Neural crest cell (in vitro differentiated cells): ENCODE measurements at places on chromosomes 12 and 14. TPM values are rescaled to one million over a fixed set of nuclear protein-coding genes. Genes with fewer than 3 reads are reported as not detected.
A peak's percentile ranks its signal among the peaks of the same experiment; 100 is the strongest.

DNA sequence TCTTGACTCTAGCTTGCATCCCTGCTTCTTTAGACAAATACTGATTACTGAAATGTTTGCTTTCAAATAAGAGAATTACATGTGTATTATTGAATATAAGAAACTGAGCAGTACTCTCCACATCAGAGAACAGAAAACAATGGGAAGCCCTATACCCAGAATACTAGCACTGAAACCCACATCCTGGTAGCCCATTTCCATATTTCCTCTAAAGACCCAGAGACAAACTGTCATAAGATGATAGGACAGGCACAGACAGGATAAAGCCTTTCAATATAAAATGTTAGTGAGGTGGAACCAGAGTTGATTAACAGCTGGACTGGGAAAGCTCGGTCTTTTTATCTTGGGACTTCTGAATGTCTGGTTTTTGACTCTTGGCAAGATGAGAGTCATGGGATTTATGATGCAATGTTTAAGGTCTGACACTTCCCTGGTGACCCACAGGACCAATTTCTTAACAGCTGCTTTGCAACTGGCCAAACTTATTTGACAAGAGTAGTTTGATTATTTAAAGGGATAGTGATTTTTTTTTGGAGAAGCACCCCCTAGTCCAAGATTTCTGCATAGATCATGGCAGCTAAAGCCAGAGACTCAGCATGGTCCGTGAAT is 166.9 kb upstream of the ATXN7L3B start:
- no peak overlapping the region for H3K27ac ChIP-seq
- no peaks in the 10 kb centered on the region for H3K36me3 ChIP-seq
- no peak overlapping the region for H3K4me3 ChIP-seq
- DNase-seq, result no peak

DNA sequence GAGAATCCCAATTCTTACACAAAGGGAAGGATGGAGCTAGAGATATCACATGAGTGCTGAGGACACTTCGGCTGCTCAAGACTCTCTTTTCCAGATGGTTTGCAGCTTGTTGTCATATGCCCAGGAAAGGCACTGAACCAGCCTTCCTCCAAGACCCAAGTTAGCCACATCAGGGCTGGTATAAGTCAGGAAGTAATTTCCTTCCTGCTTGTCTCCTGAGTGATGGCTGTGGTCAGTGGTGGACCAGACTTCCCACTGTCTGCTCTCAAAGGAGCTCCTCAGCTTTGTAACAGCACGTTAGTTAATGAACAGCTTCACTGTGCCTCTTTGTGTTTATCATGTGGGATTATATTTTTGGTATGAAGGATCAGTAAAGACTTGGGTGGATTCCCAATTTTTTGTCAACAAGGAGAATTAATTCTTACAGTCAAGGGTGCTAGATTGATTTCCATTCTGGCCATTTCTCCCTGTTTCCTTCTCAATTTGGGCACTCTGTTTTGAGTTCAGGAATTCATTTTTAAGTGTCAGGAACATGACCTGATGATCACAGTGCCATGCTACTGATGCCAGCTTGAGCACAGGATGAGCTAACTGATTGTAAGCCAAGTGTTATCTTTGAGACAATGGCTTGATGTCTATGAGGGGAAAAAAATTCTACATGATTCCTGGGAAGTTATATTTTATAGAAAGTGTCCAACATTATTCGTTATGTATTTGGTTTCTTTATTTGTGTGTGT is 145.8 kb downstream of the GCH1 start:
- no peak for DNase-seq
- H3K4me3 ChIP-seq, result no peak overlapping the region
- no peaks in the 10 kb centered on the region for H3K36me3 ChIP-seq
- H3K4me1 ChIP-seq, result no peaks in the 10 kb centered on the region
- H3K27me3 ChIP-seq, result no peaks in the 10 kb centered on the region

DNA sequence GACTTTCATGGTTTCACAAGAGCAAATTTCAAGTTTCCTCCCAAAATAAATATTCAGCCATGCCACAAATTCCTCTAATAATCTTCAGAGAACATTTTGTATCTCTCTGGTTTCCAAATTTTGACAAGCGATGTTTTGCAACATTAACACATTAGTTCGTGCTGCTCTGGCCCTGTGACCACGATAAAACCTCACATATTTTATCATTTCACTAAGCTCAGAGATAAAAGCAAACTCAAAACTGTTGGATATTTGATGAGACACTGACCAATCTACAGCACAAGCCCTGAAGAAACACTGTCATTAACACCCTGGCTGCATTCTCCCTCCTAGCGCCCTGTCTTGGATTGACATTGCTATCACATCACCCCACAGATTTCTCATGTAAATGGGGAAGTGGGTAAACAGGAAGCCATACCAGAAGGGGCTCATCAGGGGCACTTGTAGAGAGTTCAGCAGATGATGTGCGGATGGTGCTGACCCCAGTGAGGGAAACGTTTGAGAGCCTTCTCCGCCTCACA is 264.3 kb downstream of the PRKD1 start:
- H3K27me3 ChIP-seq, result no peaks in the 10 kb centered on the region
- no peak for DNase-seq
- no peak overlapping the region for H3K4me3 ChIP-seq
- peaks cover 6% of the 10 kb centered on the region for H3K36me3 ChIP-seq
- peaks cover 8% of the 10 kb centered on the region for H3K4me1 ChIP-seq

GRCh38 chr14:23435543-23436326 is at the start of gene MYH7:
MYH7 (minus strand) TSS chr14:23435660; CDS start chr14:23433732, 1,928 bp downstream.
- no peak for DNase-seq
- H3K36me3 ChIP-seq, result no peaks in the 10 kb centered on the region
- peak within 1 kb of the TSS; percentile 87 for H3K27ac ChIP-seq
- H3K4me3 ChIP-seq, result no peak within 1 kb of the TSS
- H3K27me3 ChIP-seq, result peaks cover 11% of the 10 kb centered on the region

DNA sequence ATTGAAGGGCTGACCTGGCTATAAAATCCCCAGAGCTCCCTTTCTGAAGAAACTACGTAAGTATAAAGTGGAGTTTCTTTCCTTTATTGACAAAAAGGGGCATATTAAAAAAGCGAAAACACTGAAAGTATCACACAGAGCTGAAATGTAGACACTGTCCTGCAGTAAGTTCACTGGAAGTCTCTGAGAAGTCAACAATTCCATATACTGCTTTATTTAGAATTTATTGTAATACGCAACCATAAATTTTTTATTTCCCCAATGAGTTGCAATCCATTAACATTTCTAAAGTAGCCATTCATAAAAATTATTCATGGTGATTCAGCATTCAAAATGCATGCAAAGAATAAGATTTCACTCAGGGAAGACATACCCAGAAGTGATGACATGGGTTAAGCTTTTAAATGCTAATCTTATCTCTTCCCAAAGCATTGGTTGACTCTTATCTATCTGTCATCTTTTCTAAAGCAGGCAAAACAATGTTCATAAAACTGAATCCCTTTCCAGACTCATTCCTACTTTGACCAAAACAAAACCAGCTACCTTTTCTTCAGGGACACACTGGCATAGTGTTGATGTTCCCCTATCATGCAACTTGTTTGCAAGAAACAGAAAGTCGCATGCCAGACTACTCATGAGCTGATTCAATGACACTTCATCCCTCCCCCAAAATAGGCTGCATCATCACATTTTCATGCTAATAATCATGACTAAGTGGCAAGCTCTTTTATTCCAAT is 17.3 kb downstream of the KITLG start:
- no peaks in the 10 kb centered on the region for H3K27me3 ChIP-seq
- peaks cover 12% of the 10 kb centered on the region for H3K4me1 ChIP-seq
- no peak overlapping the region for H3K4me3 ChIP-seq

DNA sequence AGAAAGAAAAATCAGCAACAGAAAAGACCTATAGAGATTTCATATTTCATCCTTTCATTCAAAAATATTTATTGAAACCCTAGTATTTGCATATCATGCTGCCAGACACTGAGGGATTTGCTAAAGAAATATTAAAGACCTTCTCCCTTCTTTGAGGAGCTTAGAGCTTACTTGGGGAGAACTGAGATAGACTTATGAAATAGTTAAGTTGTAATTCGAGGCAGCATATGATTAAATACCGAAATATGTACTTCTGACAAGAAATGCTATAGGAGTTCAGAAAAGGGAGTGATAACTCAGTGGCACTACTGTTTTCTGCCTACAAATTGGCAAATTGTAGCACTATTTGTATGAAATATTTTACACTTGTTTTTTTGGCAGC is 59.1 kb downstream of the PLXNC1 start:
- peaks cover 12% of the 10 kb centered on the region for H3K4me1 ChIP-seq
- no peak overlapping the region for H3K27ac ChIP-seq
- H3K36me3 ChIP-seq, result peaks cover 3% of the 10 kb centered on the region
- no peaks in the 10 kb centered on the region for H3K27me3 ChIP-seq

- H3K36me3 ChIP-seq, result peaks cover 15% of the 10 kb centered on the region
- H3K4me1 ChIP-seq, result peaks cover 4% of the 10 kb centered on the region
- H3K27me3 ChIP-seq, result no peaks in the 10 kb centered on the region
- DNase-seq, result no peak
Measured at GRCh38 chr14:52901357-52901980, 49.4 kb downstream of the FERMT2 start.

DNA sequence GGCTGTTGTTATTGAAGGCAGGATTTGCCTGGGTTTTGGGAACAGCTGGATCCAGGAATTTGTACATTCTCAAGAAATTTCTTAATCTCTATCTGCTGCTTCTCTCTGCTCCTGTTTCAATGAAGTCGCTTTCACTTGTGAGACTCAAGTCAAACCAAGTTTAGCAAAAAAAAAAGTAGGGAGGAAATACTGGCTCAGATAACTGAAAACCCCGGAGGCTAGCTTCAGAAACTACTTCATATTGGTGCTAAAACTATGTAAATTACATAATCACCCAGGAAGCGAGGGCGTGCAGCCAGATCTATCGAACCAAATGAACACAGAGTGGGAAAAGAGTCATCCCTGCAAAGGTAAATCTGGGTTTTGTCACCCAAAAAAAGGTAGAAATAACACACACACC is 68.3 kb upstream of the FICD start:
- no peaks in the 10 kb centered on the region for H3K36me3 ChIP-seq
- peaks cover 9% of the 10 kb centered on the region for H3K27me3 ChIP-seq
- no peak for DNase-seq
- H3K27ac ChIP-seq, result no peak overlapping the region

GRCh38 chr12:72453066-72453465 is 180.9 kb downstream of the TRHDE start:
- H3K27me3 ChIP-seq, result no peaks in the 10 kb centered on the region
- no peak for DNase-seq
- no peak overlapping the region for H3K27ac ChIP-seq
- H3K4me3 ChIP-seq, result no peak overlapping the region
- peaks cover 9% of the 10 kb centered on the region for H3K36me3 ChIP-seq

DNA sequence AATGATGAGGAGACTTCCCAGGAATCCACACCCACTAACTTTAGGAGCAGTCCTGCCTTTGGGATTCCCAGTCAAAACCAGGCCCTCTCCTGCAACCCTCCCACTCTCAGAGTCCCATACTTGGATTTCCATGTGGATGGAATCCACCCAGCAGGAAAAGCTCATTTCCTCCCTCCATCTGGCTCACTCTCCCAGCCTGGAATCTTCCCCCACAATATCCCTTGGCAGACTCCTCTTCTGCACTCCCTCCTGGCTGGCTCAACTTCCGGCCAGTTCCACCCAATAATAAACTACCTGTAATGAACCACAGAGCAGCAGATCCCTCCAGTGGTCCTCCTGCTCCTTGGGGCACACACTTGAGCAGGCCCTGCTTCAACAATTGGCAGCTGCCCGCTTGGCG is 102.8 kb upstream of the EGLN3 start:
- DNase-seq, result no peak
- H3K27me3 ChIP-seq, result no peaks in the 10 kb centered on the region
- no peaks in the 10 kb centered on the region for H3K36me3 ChIP-seq
- H3K4me1 ChIP-seq, result peaks cover 12% of the 10 kb centered on the region

GRCh38 chr12:117980616-117981015 is 11.8 kb upstream of the KSR2 start:
- no peak for DNase-seq
- H3K27ac ChIP-seq, result no peak overlapping the region
- H3K36me3 ChIP-seq, result no peaks in the 10 kb centered on the region

DNA sequence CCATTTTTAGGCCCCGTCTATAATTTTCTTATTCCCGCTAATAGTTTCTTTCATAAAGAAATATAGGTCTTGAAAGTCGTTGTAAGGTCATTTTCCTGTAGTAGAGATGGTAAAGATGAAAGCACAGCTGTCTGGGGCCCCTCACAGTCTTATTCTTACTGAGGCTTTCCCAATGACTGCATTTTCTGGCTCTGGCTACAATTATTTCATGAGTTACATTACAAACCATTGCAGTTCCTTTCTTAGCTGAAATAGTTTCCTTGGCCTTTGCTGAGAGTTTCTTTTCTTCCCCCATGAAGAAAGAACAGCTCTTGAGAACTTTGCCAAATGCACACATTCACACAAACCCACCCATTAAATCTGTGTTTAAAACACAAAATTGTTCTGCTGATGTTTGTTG is 113.0 kb downstream of the DYRK2 start:
- peaks cover 21% of the 10 kb centered on the region for H3K4me1 ChIP-seq
- DNase-seq, result no peak
- H3K4me3 ChIP-seq, result no peak overlapping the region
- no peak overlapping the region for H3K27ac ChIP-seq

- no peaks in the 10 kb centered on the region for H3K36me3 ChIP-seq
- DNase-seq, result no peak
- no peak overlapping the region for H3K4me3 ChIP-seq
- H3K27me3 ChIP-seq, result no peaks in the 10 kb centered on the region
- H3K27ac ChIP-seq, result peak overlapping the region; percentile 43
- peaks cover 8% of the 10 kb centered on the region for H3K4me1 ChIP-seq
Measured at GRCh38 chr12:27705263-27705662, 5.4 kb upstream of the MRPS35 start.

DNA sequence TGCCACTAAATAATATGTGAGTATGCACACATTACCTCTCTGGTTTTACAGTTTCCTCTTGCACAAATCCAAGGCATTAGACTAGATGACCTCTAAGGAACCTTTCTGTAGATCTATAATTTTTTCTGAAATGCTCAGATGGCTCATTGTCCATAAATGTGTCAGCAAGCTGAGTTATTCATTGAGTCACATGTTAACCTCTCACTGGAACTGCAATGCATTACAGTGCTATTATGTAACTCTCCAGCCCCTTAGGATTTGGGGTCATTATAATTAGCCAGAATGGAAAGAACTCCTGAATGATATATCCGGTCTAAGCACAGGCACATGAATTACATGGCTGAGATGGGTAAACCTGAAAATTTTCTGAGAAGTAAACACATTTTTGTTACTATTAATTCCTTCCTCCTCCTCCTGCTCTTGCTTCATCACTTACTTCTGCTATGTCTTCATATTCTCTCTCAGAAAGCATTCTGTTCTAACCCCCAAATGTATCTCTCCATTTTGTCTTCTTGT is 20.3 kb upstream of the DRAM1 start:
- no peak overlapping the region for H3K27ac ChIP-seq
- DNase-seq, result no peak
- no peaks in the 10 kb centered on the region for H3K36me3 ChIP-seq
- no peaks in the 10 kb centered on the region for H3K27me3 ChIP-seq
- H3K4me1 ChIP-seq, result no peaks in the 10 kb centered on the region
- H3K4me3 ChIP-seq, result no peak overlapping the region

LPAR5 gene
- total RNA-seq, result not detected in 2 replicates

CLEC1B gene
- not detected in 2 replicates for total RNA-seq

CRIP1 gene
- 3.2 and 4.8 TPM in 2 replicates for total RNA-seq

IRAK3 gene
- 0.56 and 0.61 TPM in 2 replicates for total RNA-seq

ADCY4 gene
- 0.49 TPM in 1 of 2 replicates, not detected in the other for total RNA-seq
